ENCODE measurements at places on chromosomes 11 and 22.

- no peak for DNase-seq
Observed at GRCh38 chr22:44583061-44583760, 85.2 kb upstream of the RTL6 start.

DNA sequence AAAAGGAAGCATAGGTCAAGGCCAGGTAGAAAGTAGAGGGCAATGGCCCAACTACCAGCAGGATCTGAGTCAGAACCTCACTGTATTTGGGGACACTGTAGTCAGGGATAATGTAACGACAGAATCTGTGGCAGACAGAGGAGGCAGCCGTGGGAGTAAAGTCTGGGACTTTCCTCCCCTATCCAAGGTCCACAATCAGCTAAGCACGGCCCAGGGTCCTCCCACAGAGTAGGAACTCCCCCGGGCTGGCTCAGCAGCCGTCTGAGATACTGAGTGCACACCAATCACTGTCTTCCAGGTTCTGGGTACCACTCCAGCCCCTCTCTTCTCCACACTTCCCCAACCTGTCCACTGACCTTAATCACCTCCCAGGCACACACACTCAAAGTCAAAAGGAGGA is 3.2 kb downstream of the IGSF9B start:
- DNase-seq, result no peak

GRCh38 chr11:126197277-126197939 is 14.0 kb downstream of the RPUSD4 start:
- DNase-seq, result no peak

DNA sequence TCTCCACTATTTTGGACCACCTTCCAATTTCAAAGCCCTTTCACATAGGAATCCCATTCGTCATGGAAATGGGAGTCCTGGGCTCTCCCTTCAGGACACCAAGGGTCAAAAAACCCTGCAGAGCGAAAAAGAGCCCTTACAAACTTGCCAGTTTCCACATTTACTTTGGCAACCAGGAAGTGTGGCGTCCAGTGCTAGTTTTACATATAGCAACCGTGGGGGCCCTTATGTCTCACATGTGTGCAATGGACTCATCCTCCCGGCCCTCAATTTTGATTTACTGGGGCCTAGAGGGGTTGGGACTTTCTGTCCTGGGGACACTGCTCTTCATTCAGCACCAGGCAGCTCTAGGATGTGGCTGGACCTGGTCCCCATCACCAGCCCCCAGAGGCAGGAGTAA is 33.7 kb downstream of the DAGLA start:
- DNase-seq, result no peak

GRCh38 chr22:23777776-23778576 is 5.3 kb downstream of the MMP11 start:
- DNase-seq, result no peak

DNA sequence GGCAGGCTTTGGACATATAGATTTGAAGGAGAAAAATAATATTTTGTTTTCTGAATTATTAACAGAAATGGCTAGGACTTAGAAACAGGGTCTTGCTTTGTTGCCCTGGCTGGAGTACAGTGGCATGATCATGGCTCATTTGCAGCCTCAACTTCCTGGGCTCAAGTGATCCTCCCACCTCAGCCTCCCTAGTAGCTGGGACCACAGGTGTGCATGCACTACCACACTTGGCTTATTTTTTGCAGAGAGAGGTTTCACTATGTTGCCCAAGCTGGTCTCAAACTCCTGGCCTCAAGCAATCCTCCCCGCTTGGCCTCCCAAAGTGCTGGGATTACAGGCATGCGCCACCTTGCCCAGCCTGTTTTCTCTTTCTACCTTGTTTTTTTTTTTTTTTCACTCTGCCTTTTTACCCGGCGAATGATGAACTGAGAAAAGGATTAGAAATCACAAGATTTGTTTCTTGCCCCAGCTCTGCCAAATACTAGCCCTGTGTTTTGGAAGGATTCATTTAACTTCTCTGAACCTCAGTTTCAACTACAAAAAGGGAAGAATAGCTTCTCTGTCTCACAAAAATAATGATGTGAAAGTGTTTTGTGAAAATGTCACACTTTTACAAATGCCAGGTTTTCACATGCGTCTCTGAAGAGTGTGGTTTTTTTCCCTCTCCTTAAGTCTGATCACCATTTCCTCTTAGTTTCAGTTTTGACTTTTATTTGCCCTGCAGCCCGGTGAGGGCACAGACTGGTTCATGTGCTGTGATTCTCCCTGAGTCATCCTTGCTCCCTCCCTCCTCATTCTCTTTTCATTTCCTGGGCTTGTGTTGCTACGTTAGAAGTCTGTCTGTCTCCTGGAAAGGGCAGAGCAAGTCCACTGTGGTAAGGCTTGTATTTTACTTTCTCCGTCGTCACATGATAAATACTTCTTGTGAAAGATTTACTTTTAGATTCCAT is 67.7 kb downstream of the BCL2L13 start:
- DNase-seq, result peak; percentile 23

DNA sequence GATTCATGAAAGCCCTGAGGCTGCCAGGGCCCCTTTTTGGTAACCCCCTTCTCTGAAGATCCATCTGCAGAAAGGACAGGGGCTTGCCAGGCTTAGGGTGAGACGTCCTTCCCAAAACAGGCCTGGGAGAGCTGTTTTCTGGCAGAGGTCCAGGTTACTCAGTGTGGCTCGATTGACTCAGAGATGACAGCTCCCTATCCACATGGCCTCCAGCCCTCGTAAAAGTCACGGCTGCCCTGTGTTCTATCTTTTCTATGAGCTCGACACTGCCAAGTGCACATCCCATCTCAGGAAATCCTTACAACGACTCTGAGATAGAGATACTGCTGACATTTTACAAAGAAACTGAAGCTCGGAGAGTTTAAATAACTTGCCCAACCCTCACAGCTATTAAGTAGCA is 20.4 kb downstream of the ADAMTS8 start:
- DNase-seq, result no peak

DNA sequence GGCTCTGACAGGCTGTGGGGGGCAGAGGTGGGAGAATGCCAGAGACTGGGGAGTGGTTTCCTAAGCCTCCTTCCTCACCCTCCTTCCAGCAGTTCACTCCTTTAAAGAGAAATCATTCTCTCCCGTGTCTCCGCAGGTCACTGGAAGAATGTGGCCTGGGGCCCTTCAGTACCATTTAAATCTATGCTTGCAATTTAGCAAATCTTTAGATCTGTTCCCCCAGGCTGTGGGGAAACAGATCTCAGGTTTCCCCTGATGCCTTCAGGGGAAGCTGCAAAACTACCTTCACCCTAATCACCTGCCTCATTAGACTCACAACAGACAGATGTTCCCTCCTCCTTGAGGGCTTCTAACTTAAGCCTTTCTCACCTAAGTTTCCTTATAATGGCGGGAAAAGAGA is 55.3 kb downstream of the KIRREL3 start:
- DNase-seq, result no peak

DNA sequence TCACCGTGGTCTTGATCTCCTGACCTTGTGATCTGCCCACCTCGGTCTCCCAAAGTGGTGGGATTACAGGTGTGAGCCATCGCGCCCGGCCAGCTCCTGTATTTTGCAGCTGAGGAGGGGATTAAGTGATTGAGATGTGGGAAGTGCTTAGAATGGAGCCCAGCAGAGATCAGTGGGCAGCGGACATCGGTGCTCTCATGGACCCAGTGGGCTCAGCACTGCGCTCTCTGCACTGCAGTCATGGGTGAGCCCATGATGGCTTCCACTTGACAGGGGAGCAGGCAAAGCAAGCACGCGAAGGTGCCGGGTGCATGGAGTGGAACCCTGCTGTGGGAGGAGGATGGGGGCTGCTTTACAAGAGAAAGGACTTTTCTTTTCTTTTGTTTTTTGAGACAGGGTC is 9.1 kb upstream of the CCDC88B start:
- no peak for DNase-seq

DNA sequence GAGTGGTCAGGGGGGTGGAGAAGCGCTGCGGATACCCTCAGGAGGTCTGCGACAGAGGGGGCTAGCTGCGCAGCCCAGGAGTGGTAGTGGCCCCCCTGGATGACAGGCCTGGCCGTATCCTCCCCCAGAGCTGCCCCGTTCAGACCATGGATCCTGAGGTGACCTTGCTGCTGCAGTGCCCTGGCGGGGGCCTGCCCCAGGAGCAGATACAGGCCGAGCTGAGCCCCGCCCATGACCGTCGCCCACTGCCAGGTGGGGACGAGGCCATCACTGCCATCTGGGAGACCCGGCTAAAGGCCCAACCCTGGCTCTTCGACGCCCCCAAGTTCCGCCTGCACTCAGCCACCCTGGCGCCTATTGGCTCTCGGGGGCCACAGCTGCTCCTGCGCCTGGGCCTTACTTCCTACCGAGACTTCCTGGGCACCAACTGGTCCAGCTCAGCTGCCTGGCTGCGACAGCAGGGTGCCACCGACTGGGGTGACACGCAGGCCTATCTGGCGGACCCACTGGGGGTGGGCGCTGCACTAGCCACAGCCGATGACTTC is 505 bp downstream of the NUDT22 start:
- DNase-seq, result no peak

DNA sequence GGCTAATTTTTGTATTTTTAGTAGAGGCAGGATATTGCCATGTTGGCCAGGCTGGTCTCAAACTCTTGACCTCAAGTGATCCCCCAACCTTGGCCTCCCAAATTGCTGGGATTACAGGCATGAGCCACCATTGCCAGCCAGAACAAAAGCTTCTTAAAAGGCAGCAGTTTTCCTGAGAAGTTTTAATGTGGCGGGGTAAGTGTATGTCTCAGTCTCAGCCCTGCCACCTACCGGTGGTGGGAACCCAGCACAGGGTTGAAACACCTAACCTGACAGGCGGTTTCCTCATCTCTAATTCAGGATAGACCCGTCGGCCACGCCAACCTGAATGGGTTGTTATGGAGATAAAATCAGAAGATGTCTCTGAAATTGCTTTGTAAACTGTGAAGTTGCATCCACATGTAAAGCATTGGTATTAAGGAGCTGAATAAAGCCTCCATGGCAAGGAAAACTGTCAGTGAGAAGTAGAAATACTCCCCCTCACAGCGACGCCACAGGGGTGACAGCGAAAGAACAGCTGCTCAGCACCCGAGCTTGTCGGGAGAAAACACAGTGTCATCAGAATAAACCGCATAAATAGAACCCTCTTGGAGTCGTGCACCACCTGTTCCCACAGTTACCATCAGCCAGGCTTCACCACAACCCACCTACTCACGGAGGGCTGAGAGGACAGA is 165.9 kb upstream of the NCAM1 start:
- peak; percentile 37 for DNase-seq
